Activated T-helper 1 cell treated with anti-CD3 and anti-CD28 coated beads, Interleukin-2, amount 50 U/mL, for 16 hours (primary cell): ENCODE measurements at places on chromosomes 5 and 9.

- no peak for DNase-seq
These were observed 172.9 kb upstream of the NREP start for GRCh38 chr5:111929867-111930266.

DNA sequence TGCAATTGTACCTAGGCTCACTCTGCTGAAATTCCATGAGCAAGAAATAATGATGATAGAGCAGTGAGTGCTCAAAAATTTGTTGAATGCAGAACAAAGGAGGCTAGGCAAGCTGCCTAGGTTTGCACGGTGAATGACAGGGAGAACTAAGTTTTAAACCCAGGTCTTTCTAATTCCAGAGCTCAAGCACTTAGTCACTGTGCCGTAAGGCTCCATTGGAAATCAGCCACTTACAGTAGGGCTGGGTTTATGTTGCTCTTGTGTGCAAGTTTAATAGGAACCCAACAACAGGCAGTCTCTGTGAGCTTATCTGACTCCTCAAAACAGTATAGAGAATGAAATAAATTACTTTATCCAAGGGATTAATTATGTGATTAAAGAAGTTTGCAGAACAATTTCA lies 147.0 kb downstream of the CSNK1G3 start:
- no peak for DNase-seq

GRCh38 chr5:117486879-117487391 lies 912.3 kb upstream of the SEMA6A start:
- DNase-seq, result no peak

- DNase-seq, result no peak
These were observed 12.9 kb upstream of the RNF183 start for GRCh38 chr9:113316030-113316429.

GRCh38 chr5:106174903-106175302 lies 1495.8 kb downstream of the EFNA5 start:
- DNase-seq, result no peak
